ENCODE measurements at places on chromosomes 3 and 15.

GRCh38 chr3:87082796-87083440 lies 92.0 kb upstream of the VGLL3 start:
- peak; percentile 78 for DNase-seq

DNA sequence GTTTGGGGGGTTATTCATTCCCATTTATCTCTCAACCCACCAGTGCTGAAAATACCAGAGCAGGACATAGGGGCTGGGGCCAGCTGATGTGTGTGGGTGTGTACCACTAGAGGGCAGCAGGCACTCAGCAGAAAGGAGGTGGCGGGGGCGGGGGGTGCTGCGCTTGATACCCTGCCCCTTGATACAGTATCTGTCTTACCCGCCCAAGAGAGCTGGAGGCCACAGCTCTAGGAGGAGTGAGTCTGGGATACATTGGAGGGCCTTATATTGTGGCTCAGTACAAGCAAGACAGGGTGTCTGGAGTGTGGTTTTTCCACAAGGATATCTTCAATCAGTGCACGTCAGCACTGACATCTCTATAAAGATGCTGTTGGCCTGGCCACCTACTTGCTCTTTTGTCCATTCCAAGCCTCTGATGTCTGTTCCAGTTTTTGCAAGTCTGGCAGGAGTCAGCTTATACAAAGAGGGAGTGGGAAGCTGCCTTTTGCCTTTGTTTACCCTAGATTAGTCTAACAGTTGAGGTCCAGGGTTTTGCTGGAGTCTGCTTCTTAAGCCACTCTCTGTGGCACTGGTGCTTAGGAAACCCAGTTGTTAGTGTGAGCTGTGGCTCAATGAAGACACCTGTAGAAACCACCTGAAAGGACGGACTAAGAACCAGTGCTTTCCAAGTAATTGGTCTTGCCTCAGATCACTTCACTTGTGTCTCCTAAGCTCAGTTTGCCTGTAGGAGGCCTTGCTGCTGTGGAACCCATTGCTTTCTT lies 1.5 kb upstream of the RBM15B start:
- peak; percentile 74 for DNase-seq

- DNase-seq, result no peak
Measured at GRCh38 chr3:104452697-104453096, 914.0 kb upstream of the ALCAM start.

DNA sequence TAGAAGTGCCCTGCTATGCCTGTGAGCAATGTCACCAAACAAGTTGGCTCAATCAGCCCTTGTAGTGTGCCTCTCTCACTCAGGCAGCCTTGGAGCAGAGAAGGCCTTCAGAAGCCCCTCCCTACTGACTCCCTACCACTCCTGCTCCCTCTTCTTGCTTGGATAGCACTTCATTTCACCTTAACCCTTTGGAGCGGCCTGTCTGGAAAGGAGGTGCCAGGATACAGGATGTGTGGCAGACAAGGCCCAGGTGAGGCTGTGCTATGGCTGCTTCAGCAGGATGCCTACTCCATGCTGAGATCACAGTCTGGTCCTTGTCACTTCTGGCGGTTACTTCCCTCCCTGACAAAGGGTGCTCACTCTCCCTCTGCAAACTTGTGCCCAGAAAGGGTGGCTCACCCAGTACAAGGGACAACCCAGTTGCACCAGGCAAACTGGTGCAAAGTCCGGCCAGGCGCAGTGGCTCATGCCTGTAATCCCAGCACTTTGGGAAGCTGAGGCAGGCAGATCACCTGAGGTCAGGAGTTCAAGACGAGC lies 1.1 kb downstream of the MON1A start:
- DNase-seq, result no peak

DNA sequence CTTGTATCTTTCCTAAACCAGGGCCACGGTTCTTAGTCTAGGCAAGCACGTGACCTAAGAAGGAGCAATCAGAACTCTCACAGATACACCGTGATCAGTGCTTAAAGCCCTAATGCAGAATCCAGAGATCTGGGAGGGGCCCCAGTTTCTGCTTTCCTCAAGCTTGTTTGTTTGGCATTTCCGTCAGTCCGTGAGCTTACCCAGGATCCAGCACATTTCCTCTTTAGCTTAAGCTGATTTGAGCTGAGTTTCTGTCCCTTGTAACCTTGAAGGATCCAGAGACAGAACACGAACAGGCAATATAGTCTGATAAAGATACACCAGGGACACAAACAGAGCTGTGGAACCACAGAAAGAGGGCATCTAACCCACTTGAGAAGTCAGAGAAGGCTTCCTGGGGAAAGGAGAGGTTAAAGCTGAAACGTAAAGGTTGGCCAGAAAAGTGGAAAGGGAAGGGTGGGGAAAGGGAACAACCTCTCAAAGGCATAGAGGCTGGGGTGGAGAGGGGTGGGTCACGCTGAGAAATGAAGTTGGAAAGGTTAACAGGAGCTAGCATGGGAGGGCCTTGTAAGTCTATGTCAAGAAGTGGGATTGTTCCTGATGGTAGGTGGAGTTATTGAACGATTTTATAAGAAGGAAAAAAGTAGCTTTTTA lies 42.1 kb upstream of the RARB start:
- DNase-seq, result no peak

GRCh38 chr15:67161412-67161811 lies 93.0 kb downstream of the AAGAB start:
- DNase-seq, result no peak

All from common myeloid progenitor, CD34-positive (primary cell).